Hepatic stellate cell (primary cell): ENCODE measurements at places on chromosomes 3 and 15.

GRCh38 chr15:56981160-56981559, 62.7 kb downstream of the TCF12 start:
- no peak for DNase-seq

DNA sequence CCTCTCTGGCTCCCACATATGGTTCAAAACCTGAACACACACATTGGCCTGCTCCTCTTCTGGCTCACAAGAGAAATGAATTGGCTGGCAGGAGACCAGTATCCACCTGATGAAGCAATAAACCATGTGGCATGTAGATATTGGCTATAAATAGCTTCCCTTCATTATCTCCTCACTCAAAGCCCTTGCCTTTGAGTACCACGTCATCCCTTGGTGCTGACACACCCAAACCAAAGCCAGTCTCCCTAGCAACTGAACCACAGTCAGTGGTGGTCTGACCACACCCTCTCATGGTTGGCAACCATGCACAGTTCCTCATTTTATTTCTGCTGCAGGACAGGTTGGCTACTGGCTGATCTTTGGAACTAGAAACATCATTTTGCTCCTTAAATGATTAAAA, 98.8 kb downstream of the ZNF621 start:
- no peak for DNase-seq

- no peak for DNase-seq
These were observed 2.7 kb downstream of the ABHD14A start for GRCh38 chr3:51977446-51978142.

- no peak for DNase-seq
These were observed 200.6 kb upstream of the ATP11B start for GRCh38 chr3:182592747-182593146.

DNA sequence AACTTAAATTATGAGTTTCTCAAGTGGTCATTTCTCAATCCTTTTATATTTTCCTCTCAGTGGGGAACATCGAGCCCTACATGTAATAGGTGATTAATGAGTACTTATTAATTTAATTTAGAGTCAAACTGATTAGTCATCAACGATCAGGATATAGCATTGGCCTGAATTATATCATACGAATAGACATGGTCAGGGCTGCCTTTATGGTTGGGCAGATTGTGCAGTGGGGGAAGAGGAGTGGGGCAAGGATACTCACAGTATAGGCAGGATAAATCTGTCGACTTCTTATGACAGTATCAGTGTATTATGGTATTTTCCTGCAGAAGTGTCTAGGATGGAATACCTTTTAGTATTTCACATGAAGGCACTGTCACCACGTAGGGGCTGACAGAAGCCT, 27.0 kb downstream of the C2CD4A start:
- no peak for DNase-seq

DNA sequence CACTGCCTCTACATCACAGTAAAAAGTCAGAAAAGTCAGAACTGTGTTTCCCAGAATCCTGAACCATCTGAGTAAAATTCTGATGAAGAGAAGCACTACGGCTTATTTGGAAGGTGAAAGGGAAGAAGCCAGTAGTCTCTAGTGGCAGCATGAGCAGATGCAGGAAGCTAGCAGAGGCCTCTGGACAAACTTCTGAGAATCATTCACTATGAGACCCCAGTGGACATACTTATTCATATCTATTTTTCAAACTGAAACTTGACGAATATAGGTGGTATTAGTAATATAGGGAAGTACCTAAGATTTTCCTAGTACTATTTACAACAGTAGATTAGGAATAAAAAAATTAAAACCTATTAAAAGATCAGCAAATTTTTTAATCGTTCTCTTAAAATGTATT, 272.8 kb upstream of the TTC14 start:
- no peak for DNase-seq

- DNase-seq = no peak
These were observed 43.7 kb downstream of the RGMA start for GRCh38 chr15:93045191-93045785.

- no peak for DNase-seq
These were observed 12.1 kb downstream of the GALNT15 start for GRCh38 chr3:16186565-16186964.

- DNase-seq = peak; percentile 78
These were observed 17.1 kb downstream of the TRAIP start for GRCh38 chr3:49839193-49839809.

DNA sequence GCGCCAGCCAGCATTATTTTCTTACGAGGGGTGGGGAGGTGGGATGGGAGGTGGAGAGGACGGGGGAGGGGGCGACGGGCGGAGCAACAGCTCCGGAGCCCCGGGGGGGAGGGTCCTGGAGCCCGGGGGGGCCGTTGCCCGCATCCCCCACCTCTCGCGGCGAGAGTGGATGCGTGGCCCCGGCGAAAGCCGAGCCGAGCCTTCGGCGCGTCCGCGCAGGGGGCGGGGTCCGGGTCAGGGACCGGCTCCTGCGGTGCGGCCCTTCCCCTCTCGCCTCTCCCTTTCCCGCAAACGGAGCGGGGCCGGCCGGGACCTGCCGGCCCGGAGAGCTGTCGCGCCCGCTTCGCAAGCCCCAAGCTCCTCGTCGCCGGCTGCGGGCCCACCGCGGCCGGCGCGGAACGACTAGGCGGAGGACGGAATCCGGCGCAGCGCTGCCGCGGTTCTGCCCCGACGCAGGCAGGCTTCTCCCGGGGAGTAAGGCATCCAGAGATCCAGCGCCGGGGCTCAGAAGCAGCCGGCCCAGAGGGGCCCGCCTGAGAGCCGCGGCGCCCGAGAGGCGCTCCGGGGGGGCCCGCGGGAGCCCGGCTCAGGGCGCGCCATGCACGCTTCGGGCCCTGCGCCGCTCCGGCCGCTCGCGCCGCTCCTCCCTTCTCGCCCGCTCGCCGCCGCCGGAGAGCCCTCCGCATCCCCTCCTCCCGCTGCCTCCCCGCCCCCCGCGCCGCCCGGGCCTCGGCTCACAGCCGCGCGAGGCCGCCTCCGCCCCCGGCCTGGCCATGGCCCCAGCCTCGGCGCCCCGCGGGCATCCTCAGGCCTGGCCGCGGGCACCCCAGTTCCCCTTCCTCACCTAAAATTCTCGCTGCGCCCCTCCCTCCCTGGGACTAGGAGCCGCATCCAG, 459 bp upstream of the ADCY5 start:
- no peak for DNase-seq

DNA sequence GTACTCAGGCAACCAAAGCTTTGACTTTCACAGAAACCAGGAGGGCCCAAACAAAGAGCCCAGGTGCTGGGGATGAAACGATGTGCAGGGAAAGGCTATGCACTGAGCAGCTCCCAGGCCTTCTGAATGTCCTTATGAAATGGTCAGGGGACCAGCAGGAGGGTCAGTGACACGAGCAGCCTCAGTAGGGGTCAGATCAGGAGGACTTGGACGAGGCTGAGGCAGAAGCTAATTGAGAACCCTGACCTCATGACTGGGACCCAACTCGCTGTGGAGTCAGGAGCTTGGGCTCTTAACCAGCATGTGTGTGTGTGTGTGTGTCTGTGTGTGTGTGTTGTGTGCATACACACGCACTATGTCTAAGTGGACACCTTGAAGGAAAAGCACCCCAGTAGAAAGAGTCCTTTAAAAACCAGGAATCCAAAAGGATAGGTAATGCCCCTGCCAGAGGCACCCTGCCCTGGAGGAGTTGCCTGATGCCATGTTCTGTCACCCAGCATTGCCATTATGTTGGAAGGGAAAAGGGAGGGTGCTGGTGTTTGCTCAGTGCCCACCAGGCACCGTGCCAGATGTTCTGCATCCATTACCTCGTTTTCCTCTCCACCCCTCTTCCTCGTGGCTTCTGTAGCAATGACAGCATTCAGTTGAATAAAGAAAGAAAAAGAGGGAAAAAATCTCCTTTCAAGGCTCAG, 50.9 kb downstream of the CORO2B start:
- DNase-seq = no peak

- no peak for DNase-seq
These were observed 41.5 kb downstream of the SPSB4 start for GRCh38 chr3:141092663-141093062.

GRCh38 chr3:144665567-144666053, 694.0 kb downstream of the DIPK2A start:
- no peak for DNase-seq

DNA sequence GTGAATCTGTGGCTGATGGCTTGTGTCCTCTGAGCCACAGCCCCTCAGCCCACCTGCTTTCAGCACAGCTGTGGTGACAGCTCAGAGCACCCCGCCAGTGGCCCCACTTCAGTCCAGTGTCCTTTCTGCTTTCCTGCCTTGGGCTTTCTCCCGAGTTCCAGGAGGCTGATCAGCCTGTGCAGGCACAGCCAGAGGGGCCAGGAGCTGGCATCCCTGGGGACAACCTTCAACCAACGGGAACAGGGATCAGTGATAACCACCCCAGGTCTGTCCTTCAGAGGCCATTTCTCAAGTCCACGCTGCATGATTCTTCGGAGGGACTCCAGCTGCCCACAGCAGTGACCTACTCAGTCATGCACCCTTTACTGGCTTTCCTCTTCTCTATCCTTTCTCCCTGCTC, 166.6 kb downstream of the RAB11A start:
- no peak for DNase-seq

- DNase-seq = no peak
These were observed 78.3 kb upstream of the MLF1 start for GRCh38 chr3:158492685-158493084.

DNA sequence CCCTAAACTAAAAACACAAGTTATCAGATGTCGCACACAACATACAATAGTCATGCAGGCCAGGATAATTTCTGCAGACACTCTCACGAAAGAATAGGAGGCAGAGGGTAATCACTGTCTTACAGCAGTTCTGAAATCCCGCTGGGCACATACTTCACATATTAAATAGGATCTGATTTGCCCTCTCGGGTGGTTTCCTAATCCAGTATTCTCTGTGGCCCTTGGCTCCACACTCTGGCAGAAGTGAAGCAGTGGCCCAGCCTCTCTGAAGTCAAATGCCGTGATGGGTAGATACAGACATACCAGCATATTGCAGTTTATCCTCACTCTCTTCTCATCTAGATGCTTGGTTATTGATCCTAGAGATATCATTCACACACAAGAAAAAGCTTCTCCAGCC, 19.0 kb downstream of the GADL1 start:
- no peak for DNase-seq

DNA sequence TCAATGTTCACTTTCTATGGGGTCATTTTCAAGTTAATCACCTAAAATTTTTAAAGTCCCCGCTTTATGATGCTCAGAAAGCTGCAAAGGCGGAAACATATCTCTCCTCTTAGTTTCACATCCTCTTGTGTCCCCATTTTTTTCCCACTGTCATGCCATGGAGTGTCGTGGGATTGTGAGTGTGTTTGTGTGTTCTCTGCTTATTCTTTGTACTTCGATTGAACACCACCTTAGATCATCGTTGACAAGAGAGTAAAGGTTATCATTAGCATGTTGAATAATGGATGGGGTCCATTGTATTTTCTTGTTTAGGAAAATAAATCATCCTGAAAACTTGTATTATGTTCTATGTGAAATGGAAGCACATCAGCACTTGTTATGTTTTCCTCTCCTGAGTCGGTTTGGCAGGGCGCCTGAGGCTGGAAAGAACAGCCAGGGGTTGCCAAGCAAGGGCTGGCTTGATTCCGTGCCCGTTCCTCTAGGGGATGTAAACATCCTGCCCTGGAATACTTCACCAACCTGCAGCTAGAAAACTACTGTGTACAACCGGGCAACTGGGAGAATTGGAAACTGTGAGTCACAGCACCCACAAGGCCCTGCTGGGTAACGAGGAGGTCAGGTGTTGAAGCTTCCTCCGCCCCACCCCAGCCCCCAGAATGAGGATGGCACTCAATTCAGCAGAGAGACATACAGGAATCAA, 67.2 kb downstream of the EIF4E3 start:
- DNase-seq = peak; percentile 13

DNA sequence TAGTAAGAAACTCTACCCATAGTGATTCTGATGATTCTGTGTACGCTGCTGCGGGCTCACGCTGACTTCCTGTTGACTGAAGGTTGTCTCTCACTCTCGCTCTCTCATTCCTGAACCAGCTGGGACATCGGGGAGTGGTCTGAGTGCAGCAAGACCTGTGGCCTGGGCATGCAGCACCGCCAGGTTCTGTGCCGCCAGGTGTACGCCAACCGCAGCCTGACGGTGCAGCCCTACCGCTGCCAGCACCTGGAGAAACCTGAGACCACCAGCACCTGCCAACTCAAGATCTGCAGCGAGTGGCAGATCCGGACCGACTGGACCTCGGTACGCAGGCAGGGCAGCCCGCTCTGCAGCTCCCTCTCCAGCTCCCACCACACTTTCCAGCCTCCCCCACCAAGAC, 63.6 kb upstream of the NR2E3 start:
- DNase-seq = no peak

GRCh38 chr3:182182531-182182968, 470.8 kb downstream of the SOX2 start:
- no peak for DNase-seq
